ENCODE measurements at places on chromosomes 5 and 9. TPM values are rescaled to one million over a fixed set of nuclear protein-coding genes. Genes with fewer than 3 reads are reported as not detected.

Gene KLHL3
- 3.7 TPM for total RNA-seq

Gene DBH
- not detected for total RNA-seq

Gene ZDHHC11B
- not detected for total RNA-seq

Gene ERCC8
- total RNA-seq, result 19.9 TPM

Gene MSMP
- total RNA-seq, result not detected

All from subcutaneous preadipocyte (primary cell).